Hematopoietic multipotent progenitor cell treated with erythropoietin and hydrocortisone succinate and interleukin-3 and kit ligand, for 17 days (in vitro differentiated cells): ENCODE measurements at places on chromosomes 7 and 10.

GRCh38 chr10:30092151-30092790 lies 32.9 kb upstream of the JCAD start:
- no peak for DNase-seq

GRCh38 chr7:87474533-87475358 lies 734 bp downstream of the ABCB4 start:
- no peak for DNase-seq

GRCh38 chr7:25158966-25159365 lies 33.9 kb upstream of the CYCS start:
- no peak for DNase-seq

- no peak for DNase-seq
These were observed 47.3 kb upstream of the INSYN2A start for GRCh38 chr10:127243490-127244272.
